Metanephros (tissue), 2 donors: ENCODE measurements at places on chromosomes 3 and 15. TPM values are rescaled to one million over a fixed set of nuclear protein-coding genes. Genes with fewer than 3 reads are reported as not detected.

CHRM5 gene
- not detected for total RNA-seq

YEATS2 gene
- total RNA-seq, result 34.9 TPM

PATL2 gene
- 1.2 TPM for total RNA-seq

BCL2A1 gene
- total RNA-seq, result 8.2 TPM

MNS1 gene
- total RNA-seq, result 2.5 TPM
